Adrenal gland (tissue), 19 donors: ENCODE measurements at places on chromosomes 3 and 15. TPM values are rescaled to one million over a fixed set of nuclear protein-coding genes. Genes with fewer than 3 reads are reported as not detected.

TIGIT gene
- 0.24 TPM for polyA plus RNA-seq

ZNF501 gene
- polyA plus RNA-seq = 2.0 TPM

ADAMTS17 gene
- polyA plus RNA-seq = 2.0 TPM

ROPN1B gene
- 1.1 TPM for polyA plus RNA-seq

SIDT1 gene
- 1.6 TPM for polyA plus RNA-seq

FBN1 gene
- 15.3 TPM for polyA plus RNA-seq

AP3B2 gene
- 18.2 TPM for polyA plus RNA-seq

XCR1 gene
- polyA plus RNA-seq = not detected

LRRN1 gene
- polyA plus RNA-seq = not detected

ARPP21 gene
- not detected for polyA plus RNA-seq

WNT5A gene
- 0.64 TPM for polyA plus RNA-seq

BFSP2 gene
- polyA plus RNA-seq = not detected

ANKRD34C gene
- under 0.01 TPM for polyA plus RNA-seq

RHOV gene
- polyA plus RNA-seq = 0.13 TPM

RTP1 gene
- polyA plus RNA-seq = not detected

SPESP1 gene
- polyA plus RNA-seq = 10.1 TPM

GOLGA8G gene
- under 0.01 TPM for polyA plus RNA-seq

USP50 gene
- not detected for polyA plus RNA-seq

CFAP92 gene
- 0.48 TPM for polyA plus RNA-seq

CTXN2 gene
- 0.03 TPM for polyA plus RNA-seq

TMEM158 gene
- 8.5 TPM for polyA plus RNA-seq

SLC12A1 gene
- under 0.01 TPM for polyA plus RNA-seq

ABTB1 gene
- 2.8 TPM for polyA plus RNA-seq

NANOGP8 gene
- not detected for polyA plus RNA-seq

SLC27A2 gene
- 8.0 TPM for polyA plus RNA-seq

IGDCC3 gene
- polyA plus RNA-seq = 0.13 TPM

CNTN4 gene
- polyA plus RNA-seq = 1.5 TPM

ZPLD1 gene
- polyA plus RNA-seq = not detected

ACOX2 gene
- 56.4 TPM for polyA plus RNA-seq

ACTR8 gene
- 17.8 TPM for polyA plus RNA-seq

AGTR1 gene
- 20.6 TPM for polyA plus RNA-seq

ZNF662 gene
- polyA plus RNA-seq = 10.6 TPM

SPTBN5 gene
- polyA plus RNA-seq = 6.8 TPM

MYL3 gene
- polyA plus RNA-seq = 1.7 TPM

SPATA12 gene
- polyA plus RNA-seq = 0.07 TPM

HIGD2B gene
- not detected for polyA plus RNA-seq
